ENCODE measurements at places on chromosomes 12 and 14. TPM values are rescaled to one million over a fixed set of nuclear protein-coding genes. Genes with fewer than 3 reads are reported as not detected.

RPGRIP1 gene
- not detected for total RNA-seq

B4GALNT1 gene
- total RNA-seq = 0.65 TPM

CLEC4D gene
- total RNA-seq = not detected

GRCh38 chr12:95208678-95209077 lies 8.6 kb downstream of the FGD6 start:
- DNase-seq = no peak

- DNase-seq = no peak
These were observed 52.6 kb downstream of the GALC start for GRCh38 chr14:87940382-87940781.

DNA sequence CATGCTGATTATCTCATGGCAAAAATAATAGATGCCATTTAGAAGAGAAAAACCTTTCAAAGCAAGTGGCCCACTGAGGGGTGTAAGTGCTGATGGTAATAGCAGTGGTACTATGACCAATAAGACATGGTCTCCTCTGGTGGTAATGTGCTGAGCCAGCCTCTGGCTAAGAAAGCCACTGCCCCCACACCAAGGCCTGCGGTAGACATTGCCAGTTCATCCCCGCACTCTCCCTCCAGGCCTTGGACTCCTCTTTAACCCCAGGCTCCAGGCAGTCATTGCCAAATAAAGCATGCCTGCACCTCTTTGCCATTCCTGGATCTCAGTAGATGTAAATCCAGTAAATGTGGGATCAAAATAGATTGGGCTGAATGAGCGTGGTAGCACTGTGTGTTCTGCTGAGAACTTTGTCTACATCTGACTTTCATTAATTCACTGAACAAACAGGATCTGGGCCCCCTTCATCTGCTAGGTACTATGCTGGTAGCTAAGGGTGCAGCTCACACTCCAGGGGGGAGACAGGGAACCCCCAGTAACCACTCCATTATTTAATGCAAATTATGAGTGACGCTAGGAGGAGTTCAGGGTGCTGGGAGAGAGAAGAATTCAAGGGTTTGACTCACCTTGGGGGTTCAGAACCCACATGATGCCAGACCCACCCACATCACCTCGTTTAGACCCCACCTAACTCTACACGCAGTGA lies 89.3 kb downstream of the BCL11B start:
- no peak for DNase-seq

DNA sequence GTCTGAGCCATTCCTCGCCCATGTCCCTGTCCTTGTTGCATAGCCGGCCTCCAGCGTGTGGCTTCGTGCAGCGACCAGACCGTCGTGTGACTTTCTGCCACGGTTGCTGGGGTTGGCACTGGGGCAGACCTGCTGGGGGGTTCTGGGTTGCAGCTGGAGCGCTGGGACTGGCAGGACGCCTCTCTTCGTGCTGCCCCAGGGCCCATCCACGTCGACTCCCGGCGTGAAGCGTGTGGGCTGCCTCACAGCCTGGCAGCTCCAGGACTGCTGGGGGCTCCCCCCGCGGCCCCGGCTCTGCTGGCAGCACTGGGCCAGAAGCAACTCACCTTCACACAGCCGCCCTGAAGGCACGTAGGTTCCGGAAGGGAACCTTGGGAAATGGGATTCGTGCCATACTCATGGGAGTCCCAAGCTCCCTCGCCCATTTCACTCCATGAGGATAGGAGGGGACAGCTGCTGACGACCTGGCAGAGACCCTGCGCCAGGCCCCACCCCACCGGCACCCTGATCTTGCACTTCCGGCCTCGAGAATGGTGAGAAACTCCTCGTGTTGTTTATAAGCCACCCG lies 51.9 kb downstream of the GALNT9 start:
- DNase-seq = no peak

- no peak for DNase-seq
These were observed 30.6 kb downstream of the CDKL1 start for GRCh38 chr14:50366115-50366514.

DNA sequence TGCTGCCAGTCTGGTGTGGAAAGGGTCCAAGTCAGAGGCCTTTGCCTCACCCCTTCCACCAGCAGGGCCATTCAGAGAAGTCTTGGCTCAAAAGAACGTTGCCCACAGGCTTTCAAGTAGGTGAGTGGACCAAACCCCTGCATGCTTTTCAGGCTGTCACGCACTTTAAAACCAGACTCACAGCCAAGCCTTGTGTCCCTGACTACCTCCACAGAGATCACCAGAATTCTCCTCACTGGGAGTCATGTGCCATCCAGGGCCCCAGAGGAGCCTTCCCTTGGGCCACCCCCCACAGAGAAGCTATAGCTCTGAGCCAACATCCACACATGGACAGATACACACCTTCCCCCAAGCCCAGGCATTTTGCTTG lies 283.1 kb downstream of the DPF3 start:
- no peak for DNase-seq

Measured in activated naive CD8-positive, alpha-beta T cell treated with anti-CD3 and anti-CD28 coated beads, Interleukin-2, amount 10 ng/mL, durations not matched to agents 7 days and 5 days (primary cell).